ENCODE measurements at places on chromosomes 2 and 18.
A peak's percentile ranks its signal among the peaks of the same experiment; 100 is the strongest.

GRCh38 chr2:48423376-48423775, 106.6 kb upstream of the STON1 start:
- peak; percentile 93 for DNase-seq

DNA sequence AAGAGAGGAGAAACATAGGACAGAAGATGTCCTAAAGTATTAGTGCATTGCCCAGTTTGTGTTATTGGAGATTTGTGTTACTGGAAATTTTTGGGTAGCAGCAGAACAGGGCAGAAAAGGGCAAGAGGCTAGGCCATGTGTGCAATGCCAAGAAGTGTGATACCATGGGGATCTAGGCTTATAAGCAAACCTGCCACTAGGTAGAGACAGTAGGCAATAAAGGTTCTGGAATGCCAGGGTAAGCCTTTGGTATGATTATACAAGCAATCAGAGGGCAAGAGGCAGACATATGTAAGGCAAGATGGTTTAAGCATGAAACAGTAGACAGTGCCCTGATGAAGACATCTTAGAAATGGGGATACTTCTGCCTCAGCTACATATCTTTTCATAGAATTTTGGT, 12.3 kb upstream of the CERS6 start:
- DNase-seq = no peak

DNA sequence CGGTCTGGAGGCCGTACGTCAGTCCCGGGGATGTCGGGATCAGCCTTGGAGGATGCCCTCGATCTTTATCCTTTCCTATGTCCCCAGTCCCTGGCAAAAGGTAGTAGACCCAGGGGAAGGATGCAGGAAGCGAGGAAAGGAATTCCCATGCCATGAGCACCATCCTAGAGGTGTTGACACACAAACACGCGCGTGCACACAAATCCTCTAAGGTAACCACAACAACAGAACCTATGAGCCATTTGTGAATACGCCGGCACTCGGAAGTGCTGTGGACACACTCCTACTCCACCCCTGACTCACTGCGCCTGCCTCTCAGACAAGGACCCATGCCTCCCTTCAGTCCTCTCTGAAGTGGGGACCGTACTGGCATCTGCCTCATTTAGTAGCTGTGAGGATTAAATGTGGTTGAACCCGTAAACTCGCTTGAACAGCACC, 11.3 kb upstream of the MLPH start:
- peak; percentile 64 for DNase-seq

DNA sequence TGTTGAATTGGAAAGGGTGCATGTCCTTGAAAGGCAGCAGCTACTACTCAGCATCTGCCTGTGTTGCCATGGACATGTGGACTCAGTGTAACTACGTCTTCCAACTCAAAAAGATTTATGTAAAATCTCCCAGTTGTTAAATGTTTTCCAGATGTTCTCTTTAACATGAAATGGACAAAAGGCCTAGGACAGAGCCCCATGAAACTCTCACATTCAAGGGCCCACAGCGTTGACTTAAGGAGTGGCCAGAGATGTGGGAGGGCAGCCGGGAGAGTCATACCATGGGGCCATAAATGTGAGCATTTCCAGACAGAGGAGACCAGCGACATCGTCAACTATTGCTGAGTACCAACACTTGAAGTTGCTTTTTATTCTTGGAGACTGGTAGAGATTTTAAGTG, 9.9 kb downstream of the SLC3A1 start:
- DNase-seq = no peak

- DNase-seq = peak; percentile 93
Observed at GRCh38 chr2:128260239-128261138, 58.2 kb downstream of the HS6ST1 start.

- no peak for DNase-seq
Observed at GRCh38 chr2:49772299-49772970, 618.1 kb upstream of the FSHR start.

DNA sequence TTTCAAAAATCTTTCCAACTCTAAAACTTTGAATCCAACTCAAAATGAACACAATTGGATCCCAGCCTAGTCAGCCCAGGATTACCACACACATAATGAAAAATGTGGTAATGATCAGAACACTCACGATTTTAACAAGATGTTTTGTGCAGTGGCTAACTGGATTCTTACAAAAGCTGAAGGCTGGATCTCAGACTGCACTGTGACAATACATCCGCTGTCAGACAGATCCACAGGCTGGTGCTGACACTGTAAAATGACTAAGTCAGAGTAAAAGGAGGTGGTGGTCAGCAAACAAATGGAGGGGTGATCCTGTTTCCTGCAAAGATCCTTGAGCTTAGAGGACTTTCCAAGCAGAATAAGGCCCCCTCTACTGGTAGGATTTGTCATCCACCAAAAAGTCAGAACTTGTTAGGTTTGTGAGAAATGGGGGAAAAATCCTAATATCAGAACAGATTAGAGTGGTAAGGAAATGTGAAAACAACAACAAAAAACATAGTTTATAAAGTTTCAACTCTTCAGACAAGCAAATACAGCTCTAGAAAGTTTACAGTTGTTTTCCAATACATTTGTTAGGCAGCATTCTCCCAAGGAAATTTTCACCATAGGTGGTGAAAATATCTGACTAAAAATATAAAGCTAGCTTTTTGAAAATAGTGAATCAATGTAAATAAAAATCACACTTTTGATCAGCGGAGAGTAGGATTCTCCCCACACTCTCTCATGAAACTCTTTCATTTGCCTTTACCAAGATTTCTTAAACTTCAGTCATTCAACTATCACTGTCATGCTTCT, 211.9 kb downstream of the AGPS start:
- DNase-seq = peak; percentile 84

DNA sequence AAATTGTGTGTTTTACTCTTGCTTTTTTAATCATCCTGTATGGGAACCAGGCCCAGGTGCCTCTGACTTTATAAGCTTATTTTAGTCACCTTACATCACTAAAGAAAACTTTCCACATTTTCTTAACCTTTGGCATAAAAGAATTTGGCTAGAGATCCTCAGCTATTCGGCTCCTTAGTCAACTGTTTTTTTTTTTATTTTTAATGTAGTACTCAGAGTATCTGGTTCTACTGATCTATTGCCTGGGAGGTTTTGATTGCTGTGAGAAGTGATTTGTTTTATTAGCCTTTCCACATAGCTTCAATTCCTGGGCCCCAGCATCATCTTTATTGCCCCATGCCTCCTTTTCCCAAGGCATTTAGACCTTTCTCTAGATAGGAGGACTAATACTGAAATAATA, 121.0 kb downstream of the MYO1B start:
- peak; percentile 62 for DNase-seq

GRCh38 chr2:46351750-46352138, 54.5 kb downstream of the EPAS1 start:
- DNase-seq = no peak

DNA sequence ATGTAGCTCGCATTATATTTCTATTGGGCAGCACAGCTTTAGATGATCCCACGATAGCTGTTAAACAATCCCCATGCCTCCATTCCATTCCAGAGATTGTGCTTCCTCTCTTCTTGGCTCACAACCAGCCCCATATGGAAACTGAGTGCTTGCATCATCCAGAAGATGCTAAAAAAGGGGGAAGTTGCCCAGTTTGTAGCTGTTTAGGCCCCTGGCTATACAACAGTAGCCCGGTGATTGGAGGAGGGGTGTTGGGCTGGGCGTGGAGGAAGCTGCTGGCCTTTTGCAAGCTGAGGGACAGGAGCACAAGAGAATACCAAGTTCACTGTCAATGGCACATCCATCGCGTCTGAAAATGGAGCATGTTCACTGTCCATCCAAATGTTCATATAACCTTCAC, 360.2 kb downstream of the ALK start:
- peak; percentile 43 for DNase-seq

DNA sequence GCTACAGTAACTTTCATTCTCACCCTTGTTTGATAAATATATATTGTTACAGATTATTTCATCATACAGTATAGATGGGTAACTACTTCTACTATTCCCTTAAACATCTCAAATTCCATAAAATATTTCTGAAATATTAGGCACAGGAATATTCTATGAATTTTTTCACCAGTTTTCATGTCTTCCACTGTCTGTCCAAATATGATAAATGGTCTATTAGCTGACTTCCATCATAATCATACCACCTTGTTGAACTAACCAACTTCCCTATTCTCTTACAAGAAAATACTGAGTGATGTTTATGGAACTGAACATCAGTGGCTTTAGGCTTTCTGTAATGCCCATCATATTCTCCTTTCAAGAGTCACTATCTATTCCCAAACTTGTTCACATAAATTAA, 82.4 kb downstream of the TRAPPC8 start:
- DNase-seq = no peak

Measured in foreskin fibroblast (primary cell).